ENCODE measurements at places on chromosomes 16 and 17. TPM values are rescaled to one million over a fixed set of nuclear protein-coding genes. Genes with fewer than 3 reads are reported as not detected.

APOH gene
- not detected for total RNA-seq

DNA sequence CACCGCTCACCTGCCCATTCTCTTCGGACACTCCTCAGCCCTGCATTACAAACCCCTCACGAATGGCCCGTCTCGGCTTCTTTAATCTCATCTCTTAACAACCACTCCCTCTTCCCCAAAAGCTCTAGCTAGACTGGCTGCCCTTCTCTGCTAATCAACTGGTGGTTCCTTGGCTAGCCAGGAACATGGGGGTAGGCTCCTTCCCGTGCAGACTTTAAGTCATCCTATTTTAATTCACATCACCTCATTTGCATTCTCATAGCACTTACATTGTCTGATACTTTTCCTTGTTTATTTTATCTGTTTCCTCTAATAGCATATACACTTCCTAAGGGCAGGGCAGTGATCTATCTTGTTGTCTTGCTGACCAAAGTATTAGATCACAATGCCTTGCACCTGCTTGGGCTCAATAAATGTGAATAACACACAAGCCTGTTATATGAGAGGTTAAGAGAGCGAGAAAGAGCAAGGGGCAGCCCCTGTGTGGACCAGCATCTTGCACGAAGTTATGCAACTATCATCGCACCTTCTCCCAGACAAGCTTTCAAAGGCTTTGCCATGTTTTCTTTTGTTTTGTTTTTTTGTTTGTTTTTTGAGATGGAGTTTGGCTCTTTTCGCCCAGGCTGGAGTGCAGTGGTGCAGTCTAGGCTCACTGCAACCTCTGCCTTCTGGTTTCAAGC lies 9.8 kb downstream of the TP53 start:
- DNase-seq: no peak

DNA sequence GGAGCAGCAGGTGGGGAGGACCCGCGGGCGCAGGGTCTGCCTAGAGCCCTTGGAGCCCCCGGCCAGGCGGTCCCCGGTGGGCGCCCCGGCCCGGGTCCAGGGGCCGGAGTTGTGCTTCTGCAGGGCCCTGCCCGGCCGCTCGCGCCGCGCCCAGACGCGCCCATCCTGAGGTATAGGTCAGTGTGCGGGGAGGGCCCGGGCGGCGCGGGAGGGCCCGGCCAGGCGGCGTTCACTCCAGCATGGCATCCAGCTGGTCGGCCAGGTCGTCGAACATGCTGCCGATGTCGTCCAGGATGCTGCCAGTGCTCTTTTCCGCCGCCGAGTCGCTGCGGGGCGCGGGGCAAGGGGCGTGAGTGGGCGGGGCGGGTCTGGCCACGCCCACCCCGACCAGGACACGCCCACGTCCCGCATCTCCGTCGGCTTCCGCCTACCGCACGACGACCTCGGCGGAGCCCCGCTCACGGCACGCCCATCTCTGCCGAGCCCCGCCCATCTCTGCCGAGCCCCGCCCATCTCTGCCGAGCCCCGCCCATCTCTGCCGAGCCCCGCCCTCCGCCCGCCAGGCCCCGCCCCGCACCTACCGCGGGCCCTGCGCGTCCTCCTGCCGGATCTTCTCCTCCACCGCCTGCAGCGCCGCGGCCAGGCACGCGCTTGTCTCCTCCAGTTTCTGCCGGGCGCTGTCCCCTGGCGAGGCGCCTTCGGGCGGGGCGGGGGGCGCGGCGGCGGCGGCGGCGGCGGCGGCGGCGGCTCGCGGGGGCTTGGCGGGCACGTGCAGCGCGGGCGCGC lies 17.9 kb downstream of the CASKIN1 start:
- no peak for DNase-seq

GRCh38 chr17:82696916-82697807 lies 1.3 kb downstream of the RAB40B start:
- no peak for DNase-seq

GRCh38 chr16:17560548-17560947 lies 89.8 kb upstream of the XYLT1 start:
- no peak for DNase-seq

IRX5 gene
- not detected for total RNA-seq

DNA sequence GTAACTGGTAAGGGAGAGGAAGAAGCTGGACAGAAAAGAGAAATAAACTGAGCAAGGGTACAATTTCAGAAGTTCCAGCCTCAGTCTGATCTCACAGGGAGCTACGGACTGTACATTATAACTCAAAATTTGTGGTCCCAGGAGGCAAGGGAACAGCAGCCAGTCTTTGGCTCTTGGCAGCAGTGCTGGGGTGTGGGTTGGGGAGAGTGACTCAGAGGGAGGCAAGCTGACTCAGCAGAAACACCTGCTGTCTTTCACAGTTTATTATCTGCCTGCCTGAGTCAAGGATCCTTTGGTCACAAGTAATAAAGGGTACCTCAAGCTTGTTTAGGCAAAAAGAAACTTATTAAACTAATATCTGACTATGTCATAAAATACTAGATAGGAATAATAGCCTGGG lies 73.5 kb upstream of the KIF2B start:
- no peak for DNase-seq

DNA sequence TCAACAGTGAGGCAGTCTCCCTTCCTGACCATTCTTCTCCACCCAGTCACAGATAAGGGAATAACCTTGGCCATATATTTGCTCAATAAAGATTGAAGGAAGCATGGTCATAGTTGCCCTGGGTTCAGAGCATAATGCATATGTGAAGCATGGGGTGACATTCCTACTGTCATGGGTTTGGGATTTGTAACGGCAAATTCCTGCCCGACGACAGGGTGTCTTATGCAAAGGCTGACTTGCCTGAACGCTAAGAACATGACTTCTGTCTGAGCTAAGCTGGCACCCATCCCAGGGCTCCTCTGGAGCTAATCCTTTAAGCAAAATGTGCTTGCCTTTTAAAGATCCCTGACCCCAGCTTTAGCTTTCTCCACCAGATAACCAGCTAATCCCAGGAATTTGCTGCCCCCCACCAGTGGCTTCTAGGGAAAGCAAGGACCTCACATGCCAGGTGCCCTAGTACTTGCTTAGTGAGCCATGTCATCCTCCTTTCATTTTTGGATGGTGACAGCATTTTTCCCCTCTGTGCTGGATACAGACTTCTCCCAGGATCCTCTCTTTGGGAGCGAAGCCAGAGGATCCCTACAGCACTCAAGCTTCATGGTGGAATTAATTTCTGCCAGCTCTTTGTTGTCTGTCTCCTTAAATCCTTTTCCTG lies 11.7 kb downstream of the SLC7A6OS start:
- peak; percentile 88 for DNase-seq

CCL1 gene
- total RNA-seq: not detected

AXIN1 gene
- total RNA-seq: 45.5 TPM

GRCh38 chr16:72050769-72051464 lies 3.4 kb upstream of the HP start:
- no peak for DNase-seq

GNG13 gene
- total RNA-seq: 0.17 TPM

DNA sequence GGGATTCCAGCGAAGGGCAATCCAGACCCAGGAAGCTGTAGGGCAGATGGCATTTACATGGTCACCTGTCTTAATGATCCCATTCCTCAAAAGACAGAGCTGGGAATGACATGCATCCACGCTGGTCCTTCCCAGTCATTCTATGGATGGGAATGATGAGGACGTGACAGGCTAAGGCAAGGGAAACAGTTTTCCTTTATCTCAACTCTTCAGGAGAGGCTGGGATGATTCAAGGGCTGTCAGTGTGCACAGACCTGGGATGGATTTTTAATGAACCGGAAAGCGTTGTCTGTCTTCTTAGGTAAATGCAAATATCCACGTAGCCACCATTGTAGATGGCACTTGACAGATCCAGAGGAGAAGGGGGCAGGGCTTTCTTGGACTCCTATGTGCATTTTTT lies 483.2 kb upstream of the EEF2KMT start:
- no peak for DNase-seq

DNA sequence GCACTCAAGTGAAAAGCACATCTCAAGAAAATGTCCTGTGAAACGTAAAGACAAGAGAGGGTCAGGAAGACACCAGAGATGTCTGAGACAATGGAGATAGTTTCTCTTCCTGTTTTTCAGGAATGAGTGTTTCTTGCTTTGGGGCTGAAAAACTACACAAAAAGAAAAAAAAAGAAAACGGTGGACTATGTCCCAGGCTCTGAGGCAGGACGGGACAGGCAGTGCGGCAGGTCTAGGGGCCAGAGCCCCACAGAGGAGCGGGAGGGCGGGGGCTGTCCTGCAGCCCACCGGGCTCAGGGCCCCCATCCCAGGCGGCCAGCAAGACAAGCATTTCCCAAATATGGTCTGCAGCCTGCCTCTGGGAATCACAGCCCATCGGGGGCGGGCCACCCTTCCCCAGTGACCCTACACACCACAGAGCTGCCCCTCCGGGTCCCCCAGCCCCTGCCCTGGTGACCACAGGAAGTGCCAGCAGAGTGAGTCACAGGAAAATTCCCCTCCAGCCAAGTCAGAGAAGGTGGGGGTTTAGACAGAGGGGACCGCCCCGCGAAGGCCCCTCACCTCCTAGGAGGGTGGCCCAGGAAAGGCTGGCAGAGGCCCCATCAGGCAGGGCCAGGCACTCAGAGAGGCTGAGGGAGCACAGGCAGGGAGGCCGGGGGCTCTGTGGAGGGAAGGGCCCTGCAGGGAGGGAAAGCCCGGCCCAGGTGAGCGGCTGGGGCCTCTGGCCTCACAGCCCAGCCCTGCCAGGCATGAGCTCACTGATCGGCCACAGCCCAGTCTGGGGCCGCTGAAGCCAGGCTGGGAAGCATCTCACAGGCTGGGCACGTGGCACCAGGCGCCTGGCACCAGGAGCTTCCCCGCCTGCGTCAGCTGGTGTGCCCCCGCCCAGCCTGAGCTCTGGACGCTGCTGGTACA lies 6.3 kb downstream of the BCAR1 start:
- DNase-seq: peak; percentile 96

- DNase-seq: no peak
Observed at GRCh38 chr17:48013876-48014594, 23.6 kb downstream of the COPZ2 start.

DNA sequence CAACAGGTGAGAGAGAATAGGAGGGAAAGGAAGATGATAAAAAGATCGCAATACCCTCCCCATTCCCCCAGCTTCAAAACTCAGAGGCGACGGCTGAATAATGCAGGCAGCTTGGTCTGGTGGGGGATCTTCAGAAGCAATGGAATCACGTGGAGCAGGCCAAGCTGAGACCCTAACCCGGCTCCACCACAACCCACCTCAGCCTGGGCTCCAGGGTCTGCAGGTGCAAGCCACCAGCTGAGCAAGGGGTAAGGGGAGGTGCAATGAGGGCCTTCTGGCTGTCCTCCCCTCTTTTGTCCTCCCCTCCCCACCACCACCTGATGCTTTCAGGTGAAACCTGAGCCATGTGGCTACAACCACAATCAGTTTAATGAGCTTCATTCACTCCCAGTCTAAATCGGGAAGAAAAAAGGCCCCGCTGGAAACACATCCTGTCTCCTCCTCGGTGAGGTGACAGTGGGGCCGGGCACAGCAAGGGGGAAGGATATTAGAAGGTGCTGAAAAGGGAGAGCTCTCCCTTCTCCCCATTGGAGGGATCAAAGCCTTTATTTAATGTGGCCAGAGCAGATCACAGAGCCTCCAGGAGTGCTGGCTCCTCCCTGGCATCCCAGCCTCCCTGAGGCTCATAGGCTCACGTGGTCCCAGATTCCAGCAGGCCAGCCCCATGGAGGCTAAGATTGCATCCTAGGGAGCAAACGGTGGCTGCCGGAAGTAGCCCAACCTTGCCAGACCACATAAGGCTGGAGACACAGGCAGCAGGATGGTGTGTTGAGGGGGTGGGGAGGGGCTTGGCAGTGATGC lies 261.0 kb downstream of the SOX9 start:
- no peak for DNase-seq

- DNase-seq: peak; percentile 20
Observed at GRCh38 chr17:44829523-44830358, at the start of gene GJC1. Gene GJC1 (minus strand): TSS chr17:44830287. CDS start chr17:44805817, 24,470 bp downstream.

Data from G401 (cell line).